Left lung (tissue), 14 donors: ENCODE measurements at places on chromosomes 2 and 18. TPM values are rescaled to one million over a fixed set of nuclear protein-coding genes. Genes with fewer than 3 reads are reported as not detected.
A peak's percentile ranks its signal among the peaks of the same experiment; 100 is the strongest.

Gene POTEC
- polyA plus RNA-seq = 0.04 TPM

Gene ST6GAL2
- 5.1 TPM for polyA plus RNA-seq

Gene PROM2
- 15.9 TPM for polyA plus RNA-seq

Gene COX7A2L
- 165 TPM for polyA plus RNA-seq

DNA sequence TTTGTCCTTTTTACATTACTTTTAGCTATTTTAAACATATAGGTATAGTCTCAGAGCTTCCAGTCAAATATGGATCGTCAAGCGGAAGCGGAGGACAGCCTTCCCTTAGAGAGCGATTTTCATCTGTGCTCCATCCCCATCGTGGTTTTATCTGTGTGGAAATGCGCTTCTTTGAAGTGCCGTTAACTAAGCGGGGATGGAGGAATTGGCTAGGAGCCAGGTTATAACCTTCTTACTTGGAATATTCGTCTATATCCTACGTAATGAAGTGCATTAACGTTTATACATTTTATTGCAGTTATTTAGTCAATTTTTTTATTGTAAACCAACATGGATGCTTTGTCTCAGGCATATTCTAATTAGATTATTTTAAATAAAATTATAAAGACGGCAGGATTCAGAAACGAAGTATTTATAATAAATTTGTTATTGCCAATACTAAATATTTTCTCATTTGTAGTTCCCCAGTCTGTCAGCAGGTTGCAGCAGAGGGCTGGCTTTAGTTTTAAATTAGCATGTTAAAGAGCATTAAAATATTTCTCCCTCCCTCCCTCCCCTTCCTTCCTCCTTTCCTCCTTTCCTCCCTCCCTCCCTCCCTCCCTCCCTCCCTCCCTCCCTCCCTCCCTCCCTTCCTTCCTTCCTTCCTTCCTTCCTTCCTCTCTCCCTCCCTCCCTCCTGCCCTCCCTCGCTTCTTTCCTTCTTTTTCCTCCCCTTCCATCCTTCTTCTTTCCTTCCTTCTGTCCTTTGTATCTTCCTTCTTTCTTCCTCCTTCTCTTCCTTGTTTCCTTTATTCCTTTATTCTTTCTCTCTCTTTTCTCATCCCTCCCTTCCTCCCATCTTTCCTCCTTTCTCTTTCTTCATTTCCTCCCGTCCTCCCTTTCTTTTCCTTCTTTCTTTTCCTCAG lies 80.6 kb upstream of the DOCK10 start:
- no peak overlapping the region for H3K27ac ChIP-seq
- H3K27me3 ChIP-seq = no peaks in the 10 kb centered on the region
- no peak overlapping the region for H3K4me3 ChIP-seq
- H3K36me3 ChIP-seq = no peaks in the 10 kb centered on the region
- DNase-seq = peak; percentile 15

DNA sequence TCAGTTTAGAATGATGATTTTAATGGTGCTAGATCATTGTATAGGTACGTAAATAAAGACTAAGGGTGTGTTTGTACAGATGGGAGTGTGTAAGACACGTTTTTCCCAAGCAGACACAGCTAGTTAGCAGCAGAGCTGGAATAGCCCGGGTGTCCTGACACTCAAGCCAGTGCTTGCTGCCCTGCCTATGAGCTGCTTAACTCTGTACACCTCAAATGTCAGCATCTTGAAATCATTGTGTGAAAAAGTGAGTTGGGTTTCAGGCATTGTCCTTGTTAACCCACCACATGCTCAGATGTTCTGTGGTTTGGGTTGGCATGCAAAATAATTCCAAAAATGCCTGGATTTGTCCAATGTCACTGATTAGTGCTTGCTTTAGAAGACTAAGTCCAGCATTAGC lies 13.0 kb upstream of the TET3 start:
- DNase-seq = no peak
- H3K36me3 ChIP-seq = no peaks in the 10 kb centered on the region
- no peak overlapping the region for H3K4me3 ChIP-seq

GRCh38 chr2:26169226-26169625 lies 3.7 kb upstream of the GAREM2 start:
- H3K27me3 ChIP-seq = peaks cover 32% of the 10 kb centered on the region
- no peaks in the 10 kb centered on the region for H3K36me3 ChIP-seq
- peaks cover 7% of the 10 kb centered on the region for H3K4me1 ChIP-seq
- H3K27ac ChIP-seq = no peak overlapping the region
- no peak for DNase-seq
- H3K4me3 ChIP-seq = no peak overlapping the region

DNA sequence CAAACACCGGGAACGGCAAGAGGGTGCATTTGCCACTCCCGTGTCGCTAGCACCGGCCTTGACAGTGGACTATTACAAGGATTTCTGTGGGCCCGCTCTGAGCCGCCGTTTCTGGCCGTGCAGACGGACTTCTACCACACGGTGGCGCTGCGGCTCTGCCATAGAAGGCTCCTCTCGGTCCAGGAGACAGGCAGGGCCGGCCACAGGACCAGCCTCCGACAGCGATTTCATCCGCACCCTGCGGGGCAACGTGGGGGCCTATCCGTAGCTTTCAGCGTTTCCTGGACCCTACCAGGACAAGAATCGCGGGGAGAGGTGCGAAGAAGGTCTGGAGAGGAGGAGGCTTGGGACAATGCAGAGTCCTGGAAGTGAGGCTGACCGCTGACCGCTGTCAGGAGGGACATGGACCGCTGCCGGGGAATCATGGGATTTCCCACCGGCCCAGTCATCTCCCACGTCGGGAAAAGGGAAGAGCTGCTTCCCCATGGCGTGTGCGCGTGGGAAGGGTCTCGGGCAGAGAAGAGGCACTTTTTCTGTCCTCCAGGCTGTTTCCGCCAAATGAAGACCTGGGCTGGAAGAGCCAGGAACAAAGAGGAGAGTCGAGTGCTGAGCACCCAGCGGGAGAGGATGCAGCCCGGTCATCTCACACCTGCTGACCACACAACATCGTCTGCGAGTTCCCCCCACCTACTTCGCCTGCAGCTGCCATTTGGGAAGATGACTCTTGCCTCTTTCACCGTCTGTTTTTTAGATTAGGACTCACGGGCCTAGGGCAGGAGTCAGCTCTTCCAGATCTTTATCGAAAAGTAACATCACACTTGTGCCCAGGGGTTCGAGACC lies 35.5 kb upstream of the HAAO start:
- H3K27me3 ChIP-seq = no peaks in the 10 kb centered on the region
- H3K4me3 ChIP-seq = peak overlapping the region; percentile 16
- no peaks in the 10 kb centered on the region for H3K36me3 ChIP-seq
- H3K27ac ChIP-seq = no peak overlapping the region
- H3K4me1 ChIP-seq = no peaks in the 10 kb centered on the region

- H3K4me1 ChIP-seq = peaks cover 4% of the 10 kb centered on the region
- peak overlapping the region; percentile 95 for H3K27ac ChIP-seq
- no peaks in the 10 kb centered on the region for H3K27me3 ChIP-seq
- H3K4me3 ChIP-seq = no peak overlapping the region
- DNase-seq = no peak
- H3K36me3 ChIP-seq = peaks cover 23% of the 10 kb centered on the region
Measured at GRCh38 chr2:182717416-182717815, 1.4 kb downstream of the DNAJC10 start.

DNA sequence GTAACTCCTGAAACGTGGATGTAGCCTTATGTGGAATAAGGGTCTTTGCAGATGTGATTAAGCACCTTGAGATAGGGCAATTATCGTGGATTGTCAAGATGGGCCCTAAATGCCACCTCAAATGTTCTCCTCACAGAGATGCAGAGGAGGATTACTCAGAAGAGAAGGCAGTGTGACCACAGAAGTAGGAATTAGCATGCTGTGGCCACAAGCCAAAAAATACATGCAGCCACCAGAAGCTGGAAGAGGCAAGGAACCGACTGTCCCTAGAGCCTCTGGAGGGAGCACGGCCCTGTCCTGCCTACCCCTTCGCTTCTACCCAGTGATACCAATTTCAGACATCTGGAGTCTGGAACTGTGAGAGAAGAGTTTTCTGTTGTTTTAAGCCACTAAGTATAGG lies 47.3 kb upstream of the MGAT5 start:
- H3K4me1 ChIP-seq = peaks cover 36% of the 10 kb centered on the region
- H3K27me3 ChIP-seq = no peaks in the 10 kb centered on the region
- H3K36me3 ChIP-seq = no peaks in the 10 kb centered on the region
- no peak overlapping the region for H3K4me3 ChIP-seq
- no peak for DNase-seq
- H3K27ac ChIP-seq = peak overlapping the region; percentile 61

DNA sequence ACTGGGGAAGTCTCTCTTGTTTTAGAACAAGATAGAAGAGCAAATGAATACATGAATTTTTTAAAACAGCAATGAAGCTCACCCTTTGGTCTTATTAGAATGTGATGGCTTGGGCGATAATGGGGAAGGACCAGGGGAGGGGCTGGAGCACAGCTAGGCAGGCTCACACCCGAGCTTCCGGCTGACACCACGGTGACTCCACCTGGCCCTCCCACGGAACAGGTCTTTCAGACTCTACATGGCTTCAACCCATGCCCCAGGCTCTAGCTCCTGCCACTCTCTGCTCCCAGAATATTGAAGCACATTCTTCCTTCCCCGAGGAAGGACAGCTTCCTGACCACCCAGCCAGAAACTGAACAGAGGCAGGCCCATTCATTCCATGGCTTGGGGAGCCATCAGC lies 127.5 kb upstream of the AGAP1 start:
- no peak overlapping the region for H3K4me3 ChIP-seq
- no peak overlapping the region for H3K27ac ChIP-seq
- no peaks in the 10 kb centered on the region for H3K27me3 ChIP-seq
- H3K36me3 ChIP-seq = no peaks in the 10 kb centered on the region
- DNase-seq = no peak

DNA sequence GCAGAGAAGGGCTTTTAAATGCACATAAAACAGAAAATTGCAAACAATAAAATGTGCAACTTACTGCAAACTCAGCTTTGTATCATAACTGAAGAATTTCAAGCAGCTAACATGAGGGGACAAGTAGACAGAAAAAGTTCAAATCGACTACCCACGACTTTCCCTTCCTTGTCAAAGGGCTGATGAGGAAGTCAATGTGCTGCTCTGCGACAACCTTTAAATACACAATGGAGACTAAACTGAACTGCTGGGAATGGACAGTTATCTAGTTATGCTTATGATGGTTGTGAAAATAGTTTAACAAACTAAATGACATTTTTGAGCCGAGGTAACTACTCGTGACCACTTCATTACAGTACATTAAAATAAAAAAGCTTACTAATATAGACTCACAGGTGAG lies 84.1 kb downstream of the INO80D start:
- DNase-seq = no peak
- H3K4me1 ChIP-seq = no peaks in the 10 kb centered on the region
- H3K36me3 ChIP-seq = no peaks in the 10 kb centered on the region
- no peak overlapping the region for H3K4me3 ChIP-seq

DNA sequence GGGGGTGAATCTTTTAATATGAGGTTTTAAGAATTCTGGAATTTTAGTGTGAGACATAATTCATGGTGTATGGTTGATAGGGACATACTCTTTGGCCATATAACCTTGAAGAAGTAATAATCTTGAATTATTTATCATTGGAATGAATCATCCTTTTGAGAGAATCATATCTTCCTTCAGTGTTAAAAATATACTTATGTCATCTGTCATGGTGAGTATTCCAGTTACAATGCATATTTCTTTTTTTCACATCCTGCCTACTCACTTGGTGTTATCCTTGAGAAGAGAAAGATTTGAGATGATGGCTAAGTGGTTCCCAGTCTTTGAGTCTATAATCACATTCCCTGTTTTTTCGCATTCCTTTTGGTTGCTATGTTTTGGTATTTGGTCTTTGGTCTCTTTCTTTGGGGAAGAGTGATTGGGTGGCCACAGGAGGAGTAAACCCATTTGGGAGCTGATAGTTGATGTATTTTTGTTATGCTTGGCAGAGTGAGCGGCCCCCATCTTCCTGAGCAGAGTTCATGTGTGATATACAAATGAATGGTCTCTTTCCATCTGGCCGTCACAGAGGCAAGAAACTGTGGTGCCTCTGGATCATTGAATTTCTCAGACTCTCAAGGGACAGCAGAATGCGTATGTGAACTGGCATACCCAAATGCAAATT lies 21.6 kb downstream of the ASAP2 start:
- no peak overlapping the region for H3K27ac ChIP-seq
- no peak overlapping the region for H3K4me3 ChIP-seq
- peaks cover 42% of the 10 kb centered on the region for H3K4me1 ChIP-seq
- H3K36me3 ChIP-seq = no peaks in the 10 kb centered on the region
- no peaks in the 10 kb centered on the region for H3K27me3 ChIP-seq

DNA sequence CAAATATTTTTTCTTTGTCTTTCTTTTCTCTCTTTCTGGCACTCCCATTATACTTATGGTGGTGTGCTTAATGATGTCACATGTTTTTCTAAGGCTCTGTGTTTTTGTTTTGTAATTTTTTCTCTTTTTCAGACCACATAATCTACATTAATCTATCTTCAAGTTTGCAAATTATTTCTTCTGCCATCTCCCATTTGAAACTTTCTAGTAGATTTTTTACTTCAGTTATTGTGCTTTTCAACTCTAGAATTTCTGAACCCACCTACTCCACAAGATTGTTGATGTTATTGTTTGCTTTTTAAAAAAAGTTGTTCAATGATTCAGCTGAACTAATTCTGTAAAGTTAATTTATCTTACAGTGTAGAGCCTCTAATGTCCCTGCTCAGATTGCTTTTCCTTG lies 121.4 kb downstream of the SCN3A start:
- no peaks in the 10 kb centered on the region for H3K4me1 ChIP-seq
- H3K27me3 ChIP-seq = no peaks in the 10 kb centered on the region
- H3K4me3 ChIP-seq = no peak overlapping the region
- no peak for DNase-seq
- no peak overlapping the region for H3K27ac ChIP-seq

DNA sequence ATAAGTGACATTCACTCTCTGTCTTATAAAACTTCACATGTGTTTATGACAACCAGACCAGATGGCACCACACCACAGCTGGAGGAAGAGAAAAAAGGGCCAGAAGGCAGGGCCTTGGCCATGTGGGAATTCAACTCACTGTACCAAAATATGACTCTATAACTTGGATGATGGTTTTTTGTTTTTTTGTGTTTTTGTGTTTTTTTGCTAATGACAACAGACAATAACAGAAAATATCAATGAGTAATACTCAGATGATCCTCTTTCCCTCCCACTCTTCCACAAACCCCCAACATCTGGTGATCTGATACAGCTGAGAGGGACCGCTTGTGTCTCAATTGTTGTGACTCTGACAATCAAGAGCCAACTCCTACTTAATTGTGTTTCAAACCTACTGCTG lies 12.4 kb downstream of the NMI start:
- H3K36me3 ChIP-seq = no peaks in the 10 kb centered on the region
- H3K4me3 ChIP-seq = no peak overlapping the region
- H3K27me3 ChIP-seq = no peaks in the 10 kb centered on the region

GRCh38 chr2:120012363-120012762 lies 514 bp upstream of the EPB41L5 start:
- no peak for DNase-seq
- no peaks in the 10 kb centered on the region for H3K27me3 ChIP-seq
- peak overlapping the region; percentile 85 for H3K27ac ChIP-seq
- no peaks in the 10 kb centered on the region for H3K4me1 ChIP-seq
- H3K36me3 ChIP-seq = no peaks in the 10 kb centered on the region
